Stimulated activated CD4-positive, alpha-beta T cell treated with anti-CD3 and anti-CD28 coated beads, Interleukin-1b, Interleukin-23, amount 100 ng/mL, for 48 hours (primary cell): ENCODE measurements at places on chromosomes 11 and 22.

DNA sequence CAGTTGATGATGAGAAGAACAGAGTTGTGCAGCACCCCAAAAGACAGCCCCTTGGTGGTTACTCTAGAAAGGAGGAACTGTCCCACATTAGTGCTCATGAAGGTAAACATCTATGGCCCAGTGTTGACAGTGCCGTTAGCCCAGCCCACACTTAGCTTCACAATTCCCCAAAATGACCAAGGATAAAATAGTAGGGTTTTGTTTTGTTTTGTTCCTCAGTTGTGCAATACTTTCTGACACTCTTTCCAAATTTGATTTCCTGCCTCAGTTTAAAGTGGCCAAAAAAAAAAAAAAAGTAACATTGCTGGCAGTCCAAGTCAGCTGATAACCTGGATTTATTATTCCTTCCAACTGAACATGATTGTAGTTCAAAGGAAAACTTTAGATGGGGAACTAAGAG lies 269.4 kb downstream of the TMEM135 start:
- no peak for DNase-seq

GRCh38 chr11:104522650-104523049 lies 358.7 kb upstream of the PDGFD start:
- no peak for DNase-seq

DNA sequence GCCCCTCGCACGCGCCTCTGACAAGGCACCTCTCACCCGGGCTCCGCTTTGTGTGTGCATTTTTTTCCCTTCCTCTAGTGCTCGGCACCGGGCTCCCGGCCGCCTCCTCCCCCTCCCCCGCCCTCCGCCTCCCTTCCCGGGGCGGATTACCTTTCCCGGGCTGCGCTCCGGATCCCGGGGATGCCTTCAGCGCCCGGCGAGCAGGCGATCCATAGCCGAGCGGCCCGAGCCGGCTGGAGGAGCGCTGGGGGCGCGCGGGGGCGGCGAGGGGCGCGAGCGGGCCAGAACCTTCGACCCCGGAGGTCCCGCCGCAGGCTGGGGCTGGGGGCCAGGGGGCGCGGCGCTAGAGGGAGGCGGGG lies 282 bp downstream of the MPPED2 start:
- no peak for DNase-seq

DNA sequence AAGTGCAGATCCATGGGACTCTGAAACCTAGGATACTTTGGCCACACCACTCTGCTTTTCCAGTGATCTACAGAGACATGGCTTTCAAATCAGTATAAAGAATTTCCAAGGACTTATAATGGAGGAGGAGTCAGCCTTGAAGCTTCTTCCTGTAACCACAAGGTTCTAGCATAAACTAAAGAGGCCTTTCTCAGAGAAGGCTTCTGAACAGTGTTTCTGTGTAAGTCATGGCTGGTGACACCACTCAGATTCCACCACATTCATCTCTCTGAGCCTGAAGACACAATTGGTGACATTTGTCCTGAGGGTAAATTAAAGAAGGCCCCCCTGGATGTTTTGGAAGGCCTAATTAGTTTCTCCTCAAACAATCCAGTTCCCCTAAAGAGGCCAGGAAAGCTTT lies 29.0 kb upstream of the ADORA2A start:
- DNase-seq = no peak

GRCh38 chr22:22884888-22885840 lies 2.5 kb upstream of the IGLL5 start:
- DNase-seq = peak; percentile 55

GRCh38 chr22:31530823-31531195 lies 34.5 kb downstream of the SFI1 start:
- no peak for DNase-seq

DNA sequence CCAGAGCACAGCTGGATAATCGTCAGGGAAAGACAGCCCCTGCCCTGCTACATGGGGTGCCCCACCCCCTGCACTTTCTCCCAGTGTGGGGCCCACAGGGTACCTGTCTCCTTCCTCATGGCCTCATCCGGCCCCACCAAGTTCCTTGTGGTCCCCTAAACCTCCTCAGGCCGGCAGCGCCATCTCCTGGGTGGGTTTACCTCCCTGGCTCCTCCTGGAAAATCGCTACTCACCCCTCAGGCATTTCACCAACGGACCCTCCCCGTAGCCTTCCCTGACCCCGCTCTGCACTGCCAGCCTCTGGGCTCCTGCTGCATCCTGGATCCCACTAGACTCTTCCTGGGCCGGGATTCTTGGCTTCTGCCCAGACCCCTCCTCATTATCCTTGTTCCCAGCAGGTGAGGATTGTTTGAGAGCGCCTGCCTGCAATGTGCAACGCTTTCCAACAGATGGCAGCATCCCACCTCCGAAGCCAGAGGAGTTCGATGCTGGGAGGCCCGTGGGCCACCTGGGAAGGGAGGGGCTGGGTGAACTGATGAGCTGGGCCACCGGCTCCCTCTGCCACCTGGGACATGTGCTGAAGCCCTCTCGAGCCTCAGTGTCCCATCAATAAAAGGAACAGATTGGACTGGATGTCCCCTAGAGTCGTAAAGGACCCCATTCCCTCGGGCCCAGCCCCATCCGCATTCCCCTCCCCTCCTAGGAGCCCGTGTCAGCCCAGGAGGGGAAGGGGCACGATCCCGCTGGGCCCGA lies 44.2 kb upstream of the TTLL12 start:
- peak; percentile 64 for DNase-seq

DNA sequence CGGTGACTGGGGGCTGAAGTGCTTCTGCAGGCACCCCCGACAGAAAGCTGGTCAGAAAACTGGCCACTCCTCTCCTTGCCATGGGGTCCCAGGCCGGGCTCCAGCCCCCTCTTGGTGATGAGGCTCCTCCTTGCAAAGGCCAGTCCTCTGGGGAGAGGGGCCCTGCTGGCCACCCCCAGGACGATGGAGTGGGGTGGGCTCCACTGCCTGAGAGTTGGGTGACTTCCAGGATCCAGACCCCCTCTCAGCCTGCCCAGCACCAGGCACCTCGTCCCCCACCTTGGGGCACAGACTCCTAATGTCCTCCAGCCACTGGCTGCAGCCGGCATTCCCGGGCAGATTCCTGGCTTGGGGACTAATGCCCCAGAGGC lies 441 bp upstream of the RPS6KA4 start:
- no peak for DNase-seq

GRCh38 chr22:33803371-33804282 lies 116.6 kb downstream of the LARGE1 start:
- no peak for DNase-seq

GRCh38 chr11:35347173-35347878 lies 72.0 kb downstream of the SLC1A2 start:
- no peak for DNase-seq

DNA sequence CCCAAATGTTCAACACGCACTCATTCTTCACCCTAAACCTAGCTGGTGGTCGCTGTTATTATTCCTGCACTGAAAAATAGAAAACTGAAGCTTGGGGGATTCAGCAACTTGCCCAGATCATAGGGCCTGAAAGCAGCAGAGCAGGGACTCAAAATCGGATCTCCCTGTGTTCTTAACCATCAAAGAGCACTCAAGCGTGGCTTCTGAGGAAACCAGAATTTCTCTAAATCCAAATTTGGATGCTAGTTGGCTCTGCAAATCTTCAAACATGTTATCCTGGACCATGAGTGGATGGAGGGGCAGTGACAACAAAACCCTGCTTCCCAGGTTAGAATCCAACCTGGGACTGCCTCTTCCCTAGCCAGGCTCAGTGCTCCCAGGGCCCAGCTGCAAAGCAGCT lies 11.6 kb upstream of the ARAP1 start:
- no peak for DNase-seq

- no peak for DNase-seq
Observed at GRCh38 chr11:104286129-104286528, 122.2 kb upstream of the PDGFD start.

DNA sequence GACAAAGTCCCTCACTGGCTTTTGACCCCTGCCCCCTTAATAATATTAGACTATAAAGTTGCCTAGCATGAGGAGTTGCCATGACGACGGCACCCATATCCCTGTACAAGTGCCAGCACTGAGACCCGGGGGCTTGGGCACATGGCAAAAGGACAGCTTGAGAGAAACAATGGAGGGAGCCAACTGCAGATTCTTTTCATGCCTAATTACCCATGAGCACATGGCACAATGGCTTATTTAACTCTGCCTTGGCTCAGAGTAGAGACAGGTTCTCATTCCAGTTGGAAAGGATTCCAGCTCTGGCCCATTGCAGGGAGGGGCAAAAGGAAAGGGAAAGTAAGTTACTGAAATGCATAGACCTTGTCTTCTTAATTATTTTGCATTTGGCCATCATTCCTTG lies 261.2 kb upstream of the UBASH3B start:
- no peak for DNase-seq

- peak; percentile 30 for DNase-seq
Observed at GRCh38 chr11:126317756-126318573, 14.1 kb downstream of the DCPS start.

- no peak for DNase-seq
Observed at GRCh38 chr22:48520884-48521588, 1306.6 kb downstream of the BRD1 start.

- no peak for DNase-seq
Observed at GRCh38 chr11:70078781-70079616, 882 bp downstream of the ANO1 start.

DNA sequence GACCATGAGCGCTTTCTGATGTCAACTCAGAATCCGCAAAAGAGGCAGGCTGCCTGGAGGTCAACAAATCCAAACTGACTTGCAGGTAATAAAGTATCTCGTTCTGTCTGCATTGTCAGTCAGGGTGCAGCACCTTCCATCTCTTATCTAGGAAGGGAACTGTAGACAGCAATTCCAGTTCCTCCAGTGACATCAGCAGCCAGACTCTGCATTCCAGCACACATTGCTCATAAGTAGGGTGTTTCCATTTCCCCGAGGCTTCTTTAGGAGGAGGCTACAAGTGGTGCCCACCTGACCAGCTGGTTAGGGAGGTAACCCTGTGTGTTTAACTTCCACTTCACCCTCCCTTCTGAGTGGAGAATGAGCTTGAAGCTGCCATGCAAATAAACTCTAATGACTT lies 53.3 kb downstream of the NTM start:
- DNase-seq = no peak

DNA sequence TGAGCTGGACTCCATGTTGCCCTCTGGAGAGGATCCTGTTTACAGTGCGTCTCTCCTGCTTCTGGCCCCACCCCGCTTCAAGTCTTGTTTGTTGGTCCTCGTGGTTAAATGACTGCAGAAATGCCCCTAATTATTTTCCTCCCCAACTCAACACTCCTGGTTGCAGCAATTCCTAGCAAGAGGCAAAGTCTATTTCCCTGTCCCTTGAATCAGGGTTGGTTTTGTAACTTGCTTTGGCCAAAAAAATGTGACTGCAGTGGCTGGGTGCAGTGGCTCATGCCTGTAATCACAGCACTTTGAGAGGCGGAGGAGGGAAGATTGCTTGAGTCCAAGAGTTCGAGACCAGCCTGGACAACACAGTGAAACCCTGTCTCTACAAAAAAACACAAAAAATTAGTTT lies 41.0 kb upstream of the FGF3 start:
- no peak for DNase-seq

GRCh38 chr11:36870361-36870760 lies 272.3 kb upstream of the RAG2 start:
- DNase-seq = no peak

GRCh38 chr11:36312611-36313472 lies 16.8 kb downstream of the PRR5L start:
- no peak for DNase-seq

DNA sequence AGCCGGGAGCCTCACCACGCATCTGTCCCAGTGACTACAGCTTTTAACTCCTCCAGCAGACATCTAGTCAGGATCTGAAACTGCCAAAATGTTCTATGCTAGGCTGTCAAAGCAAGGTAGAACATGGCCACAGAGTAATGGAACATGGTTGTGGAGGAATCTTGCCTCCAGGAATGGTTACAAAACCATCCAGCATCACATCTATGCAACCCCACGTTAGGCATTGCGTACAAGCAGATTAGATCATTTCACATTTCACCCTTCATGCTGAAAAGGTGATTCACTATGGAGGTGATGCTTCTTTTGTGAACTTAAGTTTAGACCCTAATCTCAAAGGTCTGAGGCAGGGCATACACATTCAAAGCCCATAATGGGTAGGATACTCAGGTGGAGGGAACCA lies 103.0 kb downstream of the PARVA start:
- no peak for DNase-seq

- no peak for DNase-seq
Observed at GRCh38 chr11:78940500-78941225, 366.0 kb upstream of the NARS2 start.

DNA sequence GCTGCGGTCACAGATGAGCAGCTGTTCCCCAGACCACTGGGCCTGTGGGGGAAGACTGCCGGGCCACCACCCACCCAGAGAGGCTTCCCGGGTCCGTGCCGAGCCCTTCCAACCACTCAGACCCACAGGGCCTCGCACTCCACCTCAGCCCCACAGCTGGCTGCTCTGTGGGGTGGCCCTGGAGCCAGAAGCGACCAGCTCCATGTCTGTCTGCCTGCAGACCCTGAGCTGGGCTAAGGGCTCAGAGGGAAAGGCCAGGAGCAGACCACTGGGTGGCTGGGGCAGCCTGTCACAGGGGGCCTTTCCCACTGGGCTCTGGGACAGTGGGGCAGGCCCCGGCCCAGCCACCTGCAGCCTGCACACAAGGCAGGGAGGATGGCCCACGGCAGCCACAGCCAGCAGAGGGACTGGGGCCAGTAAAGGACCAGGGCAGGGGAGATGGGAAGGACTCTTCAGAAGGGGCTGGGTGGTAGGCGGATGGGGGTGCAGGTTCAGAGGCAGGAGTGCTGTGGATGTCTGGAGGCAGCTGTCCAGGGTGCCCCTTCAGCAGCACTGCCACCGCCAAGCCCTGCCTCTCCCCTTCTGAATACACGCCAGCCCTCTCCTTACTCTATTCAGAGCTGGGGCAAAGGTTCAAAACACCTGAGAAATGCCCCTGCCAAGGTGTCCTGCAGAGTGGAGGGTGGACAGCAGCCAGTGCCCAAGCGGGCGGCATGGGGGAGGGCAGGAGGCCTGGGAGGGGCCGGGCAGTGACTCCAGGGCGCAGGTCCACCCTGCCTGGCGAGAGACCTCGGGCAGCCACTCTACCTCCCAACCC lies 32.2 kb downstream of the GNB1L start:
- DNase-seq = no peak

DNA sequence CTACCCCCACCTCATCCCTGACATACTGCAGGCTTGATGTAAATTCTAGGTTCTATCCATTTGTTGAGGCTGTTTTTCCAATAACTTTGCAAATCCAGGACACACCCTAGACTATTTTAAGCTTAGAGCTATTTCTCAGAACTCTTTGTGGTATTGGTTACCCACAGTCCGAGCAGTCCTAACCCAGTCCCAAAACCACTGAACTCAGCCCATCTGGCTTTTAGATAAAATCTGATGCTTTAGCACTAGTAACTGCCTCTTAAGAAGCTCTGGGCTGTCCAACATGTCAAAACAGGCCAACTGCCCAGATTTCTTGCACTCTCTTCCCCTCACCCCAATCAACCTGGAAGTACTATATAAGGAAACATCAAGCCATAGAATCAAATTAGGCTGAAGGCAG lies 344.4 kb upstream of the CADM1 start:
- no peak for DNase-seq

DNA sequence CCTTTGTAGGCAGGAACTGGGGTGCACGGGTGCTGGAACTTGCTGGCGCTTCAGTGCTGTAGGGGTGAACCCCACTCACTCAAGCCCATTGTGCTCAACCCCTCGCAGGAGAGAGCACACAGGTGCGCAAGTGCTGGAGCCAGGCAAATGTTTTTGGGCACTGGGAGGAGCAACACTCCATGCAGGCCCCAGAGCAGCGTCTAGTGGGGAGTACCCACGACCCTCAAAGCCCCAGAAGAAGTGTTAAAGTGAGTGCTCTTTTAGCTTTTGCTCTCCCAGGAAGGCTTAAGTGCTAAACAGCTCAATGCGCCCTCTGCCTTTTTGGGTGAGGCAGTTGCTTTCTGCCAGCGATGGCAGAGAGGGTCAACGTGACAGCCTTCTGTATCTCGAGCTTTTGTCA lies 282.2 kb upstream of the ARHGAP42 start:
- no peak for DNase-seq
